ENCODE measurements at places on chromosomes 4 and X.
A peak's percentile ranks its signal among the peaks of the same experiment; 100 is the strongest.

DNA sequence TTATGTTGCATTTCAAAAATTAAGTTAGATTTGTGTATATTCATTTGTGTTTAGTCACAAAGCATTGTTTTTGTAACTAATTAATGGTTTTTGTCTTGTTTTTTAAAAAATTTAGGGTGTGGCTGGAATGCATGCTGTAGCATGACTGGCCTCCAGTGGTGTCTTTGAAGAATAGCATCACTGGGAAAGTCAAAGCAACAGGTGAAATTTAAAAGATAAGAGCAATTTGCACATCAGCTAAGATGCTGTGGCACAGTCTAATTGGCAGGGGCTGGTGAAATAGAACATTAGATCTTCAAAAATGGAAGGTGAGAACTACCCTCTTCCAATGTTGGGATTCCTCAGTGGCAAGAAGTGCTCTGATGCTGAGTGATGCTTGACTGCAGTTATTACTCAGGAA lies 45.3 kb downstream of the ANK2 start:
- peak; percentile 14 for DNase-seq

DNA sequence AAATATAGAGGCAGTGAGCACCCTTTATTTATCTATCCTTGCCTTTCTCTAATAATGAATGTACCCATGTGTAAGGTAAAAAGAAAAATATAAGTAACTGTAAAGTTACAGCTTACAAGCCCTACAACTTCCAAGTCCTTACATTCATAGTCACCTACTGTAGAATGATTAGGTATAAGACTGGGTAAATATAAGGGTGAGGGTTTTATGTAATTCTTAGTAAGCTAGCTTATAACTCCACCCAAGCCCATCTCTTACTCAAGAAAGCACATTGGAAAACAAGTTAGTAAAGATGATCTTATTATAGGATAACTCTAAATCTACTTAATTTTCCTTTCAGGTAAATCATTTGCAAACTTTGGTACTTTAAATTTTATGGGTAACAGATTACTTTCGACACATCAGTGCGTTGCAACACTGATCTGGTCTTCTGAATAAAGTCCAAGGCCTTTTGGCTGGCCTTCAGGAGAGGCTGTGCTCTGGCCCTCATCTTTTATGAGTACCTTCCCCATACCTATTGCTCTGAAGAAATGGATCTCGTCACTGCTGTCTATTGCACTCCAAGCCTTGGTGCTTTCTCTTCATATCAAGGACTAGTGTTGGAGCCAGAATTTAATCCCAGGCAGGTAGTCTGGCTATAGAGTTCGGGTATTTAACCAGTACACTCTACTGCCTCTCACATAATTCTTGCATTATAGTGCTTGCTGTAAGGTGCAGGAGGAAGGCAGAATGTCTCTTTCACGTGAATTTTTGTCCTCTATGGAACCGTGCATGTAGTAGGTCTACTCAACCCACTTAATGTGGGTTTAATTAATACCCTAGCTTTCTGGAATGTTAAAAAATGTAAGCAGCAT lies 443.6 kb upstream of the AR start:
- no peak for DNase-seq

DNA sequence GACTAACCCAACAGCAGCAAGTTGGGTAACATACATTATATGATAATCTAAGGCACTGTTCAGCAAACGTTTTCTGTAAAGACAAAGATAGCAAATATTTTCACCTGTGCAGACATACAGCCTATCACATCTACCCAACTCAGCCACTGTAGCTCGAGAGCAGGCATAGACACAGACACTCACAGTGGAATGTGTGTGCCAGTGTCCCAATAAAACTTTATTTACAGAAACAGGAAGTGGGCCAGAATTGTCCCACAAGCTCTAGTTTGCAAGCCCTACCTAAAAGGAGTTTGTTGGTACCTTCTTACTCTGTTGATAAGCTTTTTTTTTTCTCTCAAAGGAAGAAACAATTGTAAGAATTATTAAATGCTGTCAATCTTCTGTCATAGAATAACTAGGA lies 11.9 kb upstream of the FAM9A start:
- DNase-seq, result no peak

DNA sequence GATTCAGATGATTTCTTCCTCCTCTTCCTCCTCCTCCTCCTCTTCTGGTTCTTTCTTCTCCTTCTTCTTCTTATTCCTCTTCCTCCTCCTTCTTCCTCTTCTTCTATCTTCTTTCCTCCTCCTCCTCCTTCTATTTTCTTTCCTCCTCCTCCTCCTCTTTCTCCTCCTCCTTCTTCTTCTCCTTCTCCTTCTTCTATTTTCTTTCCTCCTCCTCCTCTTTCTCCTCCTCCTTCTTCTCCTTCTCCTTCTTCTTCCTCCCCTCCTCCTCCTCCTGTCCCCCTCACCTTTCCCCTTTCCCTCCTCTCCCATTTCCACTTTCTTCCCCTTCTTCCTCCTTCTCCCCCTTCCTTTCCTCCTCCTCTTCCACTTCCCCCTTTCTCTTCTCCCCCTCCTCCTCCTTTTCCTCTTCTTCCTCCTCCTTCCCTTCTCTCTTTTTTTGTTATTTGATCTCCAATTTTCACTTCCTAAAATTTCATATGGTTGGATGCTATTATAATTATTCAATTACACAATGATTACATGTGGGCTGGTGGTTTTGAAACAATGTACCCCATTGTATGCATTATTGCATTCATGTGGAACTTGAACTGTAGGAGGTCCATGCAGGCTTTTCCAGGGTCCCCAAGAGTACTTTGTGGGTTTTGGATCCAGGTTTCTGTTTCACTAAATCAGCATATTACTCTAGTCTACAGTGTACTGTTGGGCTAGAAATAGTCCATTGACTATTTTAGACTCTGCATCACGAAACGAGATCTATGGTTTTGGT lies 68.1 kb downstream of the SORBS2 start:
- DNase-seq, result no peak

DNA sequence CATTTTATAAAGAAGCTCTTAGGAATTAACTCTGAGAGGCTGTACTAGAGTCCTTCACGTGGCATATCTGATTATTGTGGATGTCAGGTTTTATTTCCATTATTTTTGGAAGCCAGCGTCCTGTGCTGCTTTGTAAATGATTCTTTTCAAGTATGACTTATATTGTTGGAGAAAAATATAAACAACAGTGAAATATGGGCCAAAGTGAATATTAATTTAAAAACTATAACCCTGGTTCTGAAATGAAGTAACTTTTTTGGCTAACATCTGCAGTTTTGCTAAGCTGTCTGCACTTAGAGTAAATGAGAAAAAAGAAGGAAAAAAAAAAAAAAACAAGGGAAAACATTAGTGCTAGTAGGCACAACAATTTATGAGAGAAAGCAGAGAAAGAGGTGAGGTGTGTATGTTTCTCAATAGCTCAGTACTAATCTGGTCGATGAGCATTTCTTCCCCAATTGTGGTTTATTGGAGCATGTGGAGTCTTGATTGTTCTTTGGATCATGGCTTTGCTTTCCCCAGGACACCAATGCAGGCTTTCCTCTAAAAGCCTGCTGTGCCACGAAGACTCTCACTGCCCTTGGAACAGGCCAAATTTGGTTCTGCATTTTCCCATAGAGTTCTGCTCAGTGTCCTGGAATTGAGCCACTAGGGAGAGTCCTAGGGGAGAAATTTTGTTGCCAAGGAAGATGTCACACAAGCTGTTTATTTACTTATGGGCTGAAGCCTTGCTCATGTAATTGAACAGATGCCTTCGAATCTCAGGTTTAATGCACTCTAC lies 273.3 kb downstream of the DKK2 start:
- no peak for DNase-seq

DNA sequence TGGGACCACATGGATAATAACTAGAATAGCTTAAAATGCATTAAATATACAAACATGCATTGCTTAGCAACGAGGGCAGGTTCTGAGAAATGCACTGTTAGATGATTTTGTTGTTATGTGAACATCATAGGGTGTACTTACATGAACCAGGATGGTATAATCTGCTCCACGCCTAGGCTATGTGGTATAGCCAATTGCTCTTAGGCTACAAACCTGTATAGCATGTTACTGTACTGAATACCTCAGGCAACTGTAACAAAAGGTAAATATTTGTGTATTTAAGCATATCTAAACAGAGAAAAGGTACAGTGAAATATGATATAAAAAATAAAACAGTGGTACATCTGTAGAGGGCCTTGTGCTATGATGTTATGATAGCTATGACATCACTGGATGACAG lies 169.2 kb upstream of the IL15 start:
- no peak for DNase-seq

- DNase-seq, result peak; percentile 56
These were observed 50.3 kb upstream of the ENPP6 start for GRCh38 chr4:184267673-184268583.

GRCh38 chr4:187469627-187470026 lies 525.9 kb upstream of the ZFP42 start:
- DNase-seq, result no peak

- no peak for DNase-seq
These were observed 340.8 kb downstream of the PAPSS1 start for GRCh38 chr4:107379054-107379869.
